Hepatocyte (in vitro differentiated cells): ENCODE measurements at places on chromosomes 2 and 18. TPM values are rescaled to one million over a fixed set of nuclear protein-coding genes. Genes with fewer than 3 reads are reported as not detected.
A peak's percentile ranks its signal among the peaks of the same experiment; 100 is the strongest.

- DNase-seq: no peak
Observed at GRCh38 chr2:12087671-12088380, 341.4 kb downstream of the LPIN1 start.

GRCh38 chr2:102792568-102793208 lies 30.9 kb downstream of the TMEM182 start:
- no peak for DNase-seq

FTCDNL1 gene
- 1.4 and 2.2 TPM in 2 replicates for total RNA-seq

- DNase-seq: no peak
Observed at GRCh38 chr2:162175714-162176113, 23.7 kb upstream of the GCG start.

DNA sequence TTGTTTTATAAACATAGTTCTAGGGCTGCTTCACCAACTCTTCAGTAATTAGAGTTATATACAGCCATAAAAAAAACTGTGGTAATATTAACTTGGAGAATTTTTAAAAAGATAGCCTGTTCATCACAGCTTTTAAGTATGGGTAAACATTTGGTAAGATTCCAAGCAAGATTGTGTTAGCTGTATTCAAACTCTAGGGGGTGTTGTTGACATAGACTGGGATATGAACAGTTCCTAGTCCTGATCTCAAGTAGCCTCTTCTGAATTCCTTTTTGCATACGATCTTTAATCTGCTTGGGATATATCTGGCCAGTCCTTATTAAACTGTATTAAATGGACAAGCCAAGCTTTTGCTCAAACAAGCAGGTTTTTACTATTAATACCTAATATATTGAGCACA lies 13.4 kb downstream of the NOP58 start:
- DNase-seq: peak; percentile 59

CLEC4F gene
- total RNA-seq: not detected in 2 replicates

GALNT3 gene
- total RNA-seq: 48.1 and 49.9 TPM in 2 replicates

DNA sequence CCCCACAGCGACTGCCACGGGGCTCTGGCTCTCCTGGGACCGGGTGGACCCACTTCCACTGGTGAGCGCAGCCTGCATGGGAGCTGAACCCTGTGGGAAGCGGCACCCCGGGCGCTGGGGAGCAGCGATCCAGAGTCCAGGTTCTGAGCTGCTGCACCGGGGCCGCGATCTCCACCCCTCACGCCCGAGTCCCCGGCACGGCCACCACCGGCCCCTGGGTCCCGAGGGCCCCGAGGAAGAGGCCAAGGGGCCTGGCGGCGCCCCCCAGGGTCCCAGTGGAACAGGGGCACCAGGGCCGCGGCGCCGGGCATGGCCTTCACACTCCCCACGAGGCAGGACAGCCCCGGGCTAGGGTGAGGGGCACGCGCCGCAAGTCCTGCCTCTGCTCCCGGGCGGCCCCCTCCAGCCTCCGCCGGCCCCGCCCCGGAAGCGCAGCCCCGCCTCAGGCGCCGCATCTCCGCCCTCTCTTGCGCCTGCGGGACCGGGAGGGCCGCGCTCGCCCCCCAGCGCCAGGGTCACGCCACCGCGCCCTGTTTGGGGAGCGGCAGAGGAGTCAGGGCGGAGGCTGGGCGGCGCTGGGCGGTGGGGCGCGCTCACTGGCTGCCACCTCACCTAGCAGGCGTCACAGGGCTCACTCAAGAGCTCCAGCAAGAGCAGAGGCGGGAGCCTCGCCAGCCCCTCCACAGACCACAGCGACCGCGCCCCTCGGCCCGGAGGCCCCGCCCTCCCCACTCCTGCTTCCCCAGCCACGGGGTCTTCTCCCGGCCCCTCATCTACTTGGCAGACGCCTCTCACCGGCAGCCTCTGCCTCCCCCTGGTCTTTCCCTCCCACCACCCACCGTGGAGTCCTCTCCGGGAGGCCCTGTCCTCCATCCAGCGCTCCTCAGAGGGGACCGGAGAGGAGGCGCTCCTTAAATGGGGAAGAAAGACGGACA lies 26.8 kb downstream of the THAP4 start:
- DNase-seq: peak; percentile 96

DNA sequence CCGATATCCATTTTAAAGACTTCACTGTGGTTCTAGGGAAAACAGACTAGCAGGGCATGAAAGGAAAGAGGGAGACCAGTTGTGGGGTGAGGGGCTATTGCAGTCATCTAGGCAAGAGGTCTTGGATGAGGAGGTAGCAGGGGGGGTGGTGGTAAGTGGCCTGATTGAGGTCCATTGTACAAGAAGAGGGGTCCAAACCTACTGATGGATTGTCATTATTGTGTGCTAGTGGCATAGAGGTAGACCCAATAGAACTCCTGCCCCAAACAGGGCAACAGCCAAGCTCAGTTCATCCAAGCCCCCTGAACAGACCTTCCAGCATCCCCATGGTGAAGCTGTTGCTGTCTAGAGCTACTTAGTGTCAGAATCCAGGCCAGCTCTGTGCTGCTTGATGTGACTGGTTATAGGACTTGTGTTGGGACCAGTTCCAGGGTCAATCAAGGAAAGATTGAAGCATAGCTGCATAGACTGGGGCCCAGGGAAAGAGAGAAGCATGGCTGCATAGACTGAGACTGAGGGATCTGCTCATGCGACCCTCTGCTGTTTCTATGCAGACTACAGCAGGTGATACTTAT lies 7.0 kb downstream of the ASAP2 start:
- DNase-seq: no peak

- no peak for DNase-seq
Observed at GRCh38 chr18:80046011-80046410, 11.8 kb downstream of the RBFA start.

- no peak for DNase-seq
Observed at GRCh38 chr2:160652236-160652635, 158.6 kb upstream of the RBMS1 start.

DNA sequence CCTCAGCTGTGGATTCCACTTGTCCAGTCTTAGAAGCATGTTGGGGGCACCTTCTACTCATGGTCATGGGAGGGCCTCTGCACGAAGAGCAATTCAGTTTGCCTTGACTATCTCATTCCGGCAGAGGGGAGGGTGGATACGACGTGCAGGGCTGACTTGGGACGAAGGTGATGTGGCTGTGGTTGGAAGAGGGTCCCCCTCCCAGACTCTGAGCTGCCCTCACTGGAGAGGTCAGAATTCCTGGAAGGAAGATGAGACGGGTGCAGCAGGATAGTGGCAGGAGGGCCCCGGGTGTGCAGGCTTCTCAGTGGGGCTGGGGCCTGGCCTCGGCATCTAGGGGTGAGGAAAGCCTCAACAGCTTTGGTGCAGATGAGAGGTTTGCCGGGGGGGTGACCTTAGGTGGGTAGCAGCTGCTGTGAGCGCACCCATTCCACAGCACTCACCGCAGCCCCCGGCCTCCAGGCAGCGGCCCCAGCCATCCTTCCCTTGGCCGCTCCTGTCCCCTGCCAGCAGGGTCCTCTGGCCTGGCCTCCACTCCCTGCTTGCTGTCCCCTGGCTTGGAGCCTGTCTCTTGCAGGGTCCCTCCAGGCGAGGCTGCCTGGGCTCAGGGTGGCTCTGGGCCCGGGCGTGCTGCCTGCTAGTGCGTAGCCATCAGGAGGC lies 3.2 kb downstream of the RNPEPL1 start:
- DNase-seq: no peak

DNA sequence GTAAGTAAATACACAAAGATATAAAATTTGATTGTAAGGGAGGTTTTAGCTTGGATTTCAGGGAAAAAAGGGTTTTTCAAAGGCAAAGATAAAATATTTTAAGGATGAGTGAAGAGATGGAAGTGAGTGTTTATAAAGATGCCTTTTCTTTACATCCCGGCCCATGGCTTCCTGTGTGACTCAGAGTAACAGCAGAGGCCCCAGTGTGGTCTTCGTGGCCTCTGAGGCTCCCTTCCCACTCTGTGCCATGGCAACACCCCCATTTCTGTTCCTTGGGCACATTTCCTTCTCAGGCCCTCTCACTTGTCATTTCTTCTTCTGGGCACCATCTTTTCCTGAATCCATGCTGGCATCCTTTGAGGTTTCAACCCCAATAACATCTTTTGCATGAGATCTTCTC lies 92.6 kb upstream of the TMEM18 start:
- DNase-seq: no peak

CCDC102B gene
- total RNA-seq: 3.7 and 5.4 TPM in 2 replicates

DNA sequence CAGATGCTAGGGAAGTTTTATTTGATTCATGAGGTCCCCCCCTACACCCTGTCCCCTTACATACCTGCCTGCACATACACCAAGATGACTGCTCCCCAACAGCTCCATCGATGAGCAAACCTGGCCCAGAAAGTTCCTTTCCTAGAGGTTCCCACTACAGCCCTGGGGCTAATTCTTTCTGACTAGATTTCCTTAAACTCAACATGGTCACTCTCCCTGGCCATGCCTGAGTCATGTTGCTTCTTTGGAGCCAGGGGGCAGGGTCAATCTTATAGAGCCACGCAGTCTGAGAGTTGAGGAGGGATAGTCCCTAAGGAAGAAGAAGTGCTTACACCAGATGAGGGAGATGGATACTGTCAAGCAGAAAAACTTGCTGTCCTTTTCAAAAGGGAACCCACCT lies 67.7 kb upstream of the GLI2 start:
- DNase-seq: no peak

DNA sequence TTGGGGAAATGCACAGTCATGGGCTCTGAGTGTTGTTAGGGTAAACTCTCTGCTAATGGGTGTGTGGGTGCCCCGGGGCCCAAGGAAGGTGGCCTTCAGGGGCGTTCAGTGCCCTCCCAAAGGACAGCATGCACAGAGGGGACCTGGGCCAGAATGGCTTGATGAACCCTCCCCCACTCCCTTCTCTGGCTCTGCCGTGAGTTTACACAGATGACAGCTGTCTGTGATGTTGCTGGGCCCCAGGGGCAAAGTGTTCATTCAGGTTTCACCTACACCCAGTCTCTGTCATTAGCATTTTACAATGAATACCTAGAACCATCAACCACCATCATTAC lies 3.2 kb downstream of the NPPC start:
- no peak for DNase-seq
